ENCODE measurements at places on chromosomes 11 and 22. TPM values are rescaled to one million over a fixed set of nuclear protein-coding genes. Genes with fewer than 3 reads are reported as not detected.

VSTM5 gene
- total RNA-seq, result 0.17 TPM

DNA sequence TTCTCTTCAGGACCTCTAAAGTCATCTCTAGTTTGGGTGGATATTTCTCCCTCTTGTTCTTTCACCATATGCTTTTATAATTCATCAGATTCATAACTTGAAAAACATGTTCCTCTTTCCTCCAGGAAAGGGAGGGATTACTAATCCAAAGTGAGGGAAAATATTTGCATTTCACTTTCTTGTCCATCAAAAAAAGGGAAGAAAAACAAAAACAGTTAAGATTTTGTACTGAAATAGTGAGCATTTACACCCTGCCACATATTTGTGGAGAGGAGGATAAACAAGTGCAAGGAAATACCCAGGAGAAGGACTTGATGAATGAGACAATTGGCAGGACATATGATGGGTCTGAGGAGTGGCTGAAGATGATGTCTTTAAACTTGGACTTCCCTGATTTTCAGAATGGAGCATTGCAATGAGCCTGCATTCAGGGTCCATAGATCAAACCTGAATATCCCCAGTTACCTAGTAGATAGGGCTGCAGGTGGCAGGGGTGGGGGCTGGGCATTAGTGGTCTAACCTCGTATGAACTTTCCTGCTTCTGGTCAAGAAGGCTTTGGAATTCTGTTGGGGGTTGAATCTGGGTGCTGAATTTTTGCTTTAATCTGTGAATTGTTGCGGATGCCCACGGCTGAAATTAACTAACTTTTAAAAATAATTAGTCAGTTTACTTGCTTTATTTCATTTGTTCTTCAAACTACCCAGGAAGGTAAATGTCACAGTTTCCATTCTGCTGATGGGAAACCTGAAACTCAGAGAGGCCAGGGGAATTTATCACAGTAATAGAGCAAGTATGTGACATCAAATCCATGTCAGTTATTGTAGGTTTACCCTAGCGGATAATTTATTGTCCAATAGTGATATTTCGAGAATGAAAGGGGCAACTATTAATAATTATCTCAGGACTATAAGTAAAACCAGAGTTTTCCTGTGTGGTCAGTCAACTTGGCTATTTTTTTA is 36.9 kb upstream of the TMEM123 start:
- no peak overlapping the region for H3K4me3 ChIP-seq
- H3K4me1 ChIP-seq, result no peaks in the 10 kb centered on the region
- H3K27me3 ChIP-seq, result no peaks in the 10 kb centered on the region

GRCh38 chr11:72373163-72373562 is 61.2 kb downstream of the CLPB start:
- H3K27ac ChIP-seq, result no peak overlapping the region
- no peaks in the 10 kb centered on the region for H3K27me3 ChIP-seq
- H3K4me3 ChIP-seq, result no peak overlapping the region
- DNase-seq, result no peak
- no peaks in the 10 kb centered on the region for H3K4me1 ChIP-seq

DNA sequence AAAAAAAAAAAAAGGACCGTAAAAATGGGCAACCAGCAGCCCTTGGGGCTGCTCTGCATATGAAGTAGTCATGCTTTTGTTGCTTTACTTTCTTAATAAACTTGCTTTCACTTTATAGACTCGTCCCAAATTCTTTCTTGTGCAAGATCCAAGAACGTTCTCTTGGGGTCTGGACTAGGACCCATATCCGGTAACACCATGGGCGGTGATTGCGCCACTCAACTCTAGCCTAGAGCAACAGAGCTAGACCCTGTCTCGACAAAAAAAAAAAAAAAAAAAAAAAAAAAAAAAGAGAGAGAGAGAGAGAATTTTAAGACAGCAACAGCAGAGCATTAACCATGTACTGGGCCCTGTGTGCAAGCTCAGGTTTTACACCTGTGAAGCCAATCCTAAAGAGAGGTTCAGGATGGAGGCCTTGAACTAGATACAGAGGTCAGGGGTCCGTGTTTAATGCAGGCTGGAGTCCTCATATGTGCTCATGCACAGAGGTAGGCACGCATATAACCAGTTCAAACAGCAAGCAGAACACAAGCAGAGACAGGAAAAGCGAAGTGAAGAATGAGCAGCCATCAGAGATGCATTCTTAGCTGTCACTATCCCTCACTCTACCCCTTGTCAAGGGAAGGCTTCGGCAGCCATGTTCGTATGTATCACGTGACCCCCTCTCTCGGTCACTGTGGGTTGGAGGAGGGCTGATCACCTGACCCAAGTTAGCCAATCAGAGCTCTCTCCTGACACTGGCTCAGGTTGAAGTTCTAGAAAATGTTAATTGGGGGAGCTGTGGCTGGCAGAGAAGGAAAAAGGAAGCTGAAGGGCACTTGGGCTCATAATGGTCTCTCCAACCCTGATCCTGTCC is 16.7 kb upstream of the SYT12 start:
- no peaks in the 10 kb centered on the region for H3K36me3 ChIP-seq
- H3K4me1 ChIP-seq, result no peaks in the 10 kb centered on the region
- no peak for DNase-seq
- no peak overlapping the region for H3K4me3 ChIP-seq
- H3K27ac ChIP-seq, result no peak overlapping the region

- no peak for DNase-seq
- H3K27me3 ChIP-seq, result no peaks in the 10 kb centered on the region
- H3K27ac ChIP-seq, result no peak overlapping the region
- H3K4me1 ChIP-seq, result no peaks in the 10 kb centered on the region
- no peaks in the 10 kb centered on the region for H3K36me3 ChIP-seq
Observed at GRCh38 chr11:97963528-97964331, 1057.0 kb upstream of the CNTN5 start.

DNA sequence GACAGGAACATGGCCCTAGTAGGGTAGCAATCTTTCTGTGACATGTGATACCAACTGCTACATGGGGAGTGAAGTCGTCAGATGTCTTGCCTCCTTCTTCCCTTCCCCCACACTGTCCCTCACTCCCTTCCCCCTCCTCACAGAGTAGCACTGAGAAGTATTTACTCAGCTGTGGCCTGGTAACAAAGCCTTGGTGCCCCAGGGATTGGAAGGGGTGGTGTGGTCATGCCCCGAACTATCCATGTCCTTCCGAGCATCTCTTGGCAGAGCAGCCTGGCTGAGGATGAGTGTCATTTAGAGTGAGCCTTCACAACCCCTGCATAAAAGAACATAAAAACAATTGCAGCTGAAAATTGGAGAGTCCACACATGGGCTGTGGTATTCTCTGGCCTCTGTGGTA is 46.1 kb downstream of the ARFGAP2 start:
- no peaks in the 10 kb centered on the region for H3K36me3 ChIP-seq
- no peak overlapping the region for H3K27ac ChIP-seq
- no peaks in the 10 kb centered on the region for H3K27me3 ChIP-seq
- no peak for DNase-seq

All from esophagus muscularis mucosa (tissue), 4 donors.